Stimulated activated CD4-positive, alpha-beta T cell treated with anti-CD3 and anti-CD28 coated beads, Interleukin-1b, Interleukin-23, amount 100 ng/mL, for 48 hours (primary cell): ENCODE measurements at places on chromosomes 1 and 21.

- DNase-seq = no peak
Observed at GRCh38 chr1:101996825-101997465, at the start of gene OLFM3. OLFM3 (minus strand) TSS chr1:101996926.

DNA sequence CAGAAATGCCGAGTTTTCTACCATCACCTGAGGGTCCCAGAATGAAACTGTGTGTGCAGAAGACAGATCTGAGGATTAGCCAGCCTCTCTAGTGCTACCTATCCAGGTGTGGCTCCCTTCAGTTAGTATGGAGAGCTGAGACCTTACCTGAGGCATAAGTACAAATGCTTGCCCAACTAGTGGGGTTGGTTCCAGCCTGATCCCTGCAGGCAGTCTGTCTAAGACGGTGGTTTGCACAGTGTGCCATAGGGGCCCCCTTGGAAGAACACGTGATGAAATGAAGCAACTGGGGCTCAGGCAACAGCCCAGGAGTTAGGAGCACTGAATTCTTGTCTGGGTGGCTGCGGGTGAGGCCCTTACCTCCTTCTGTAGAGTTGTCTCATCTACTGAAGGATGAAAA, 15.6 kb downstream of the S100A7A start:
- DNase-seq = no peak

DNA sequence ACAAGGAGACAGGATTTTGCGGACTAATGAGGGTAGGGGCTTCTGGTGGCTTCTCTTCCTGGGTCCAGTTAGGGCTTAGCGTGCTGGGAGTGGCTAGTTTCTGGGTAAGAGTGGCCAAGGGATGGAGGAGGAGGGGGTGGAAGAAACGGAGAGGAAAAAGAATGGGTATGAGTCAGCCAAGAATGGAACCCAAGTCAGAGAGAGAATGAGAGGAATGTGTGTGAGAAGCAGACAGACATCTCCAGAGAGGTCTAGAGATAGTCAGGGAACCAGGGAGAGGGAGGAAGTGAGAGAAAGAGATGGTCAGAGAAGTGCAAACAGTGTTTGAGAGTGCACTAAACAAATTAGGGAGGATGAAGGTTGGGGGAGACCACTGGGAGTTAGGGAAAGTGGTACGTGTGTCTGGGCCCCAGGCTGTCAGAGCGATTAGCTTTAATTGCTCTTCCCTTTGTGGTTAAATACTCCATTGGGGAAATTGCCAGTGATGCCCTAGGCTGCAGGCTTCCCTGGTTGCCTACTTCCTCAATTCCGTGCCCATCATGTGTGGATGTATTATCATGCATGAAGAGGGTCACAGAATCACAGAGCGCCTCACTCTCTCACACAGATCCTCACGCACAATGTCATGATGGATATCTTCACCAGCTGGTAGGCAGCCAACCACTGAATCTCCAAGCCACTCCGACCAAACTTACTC, 1.4 kb downstream of the PEA15 start:
- DNase-seq = no peak

- DNase-seq = no peak
Observed at GRCh38 chr1:117732065-117732797, 126.4 kb downstream of the TENT5C start.

DNA sequence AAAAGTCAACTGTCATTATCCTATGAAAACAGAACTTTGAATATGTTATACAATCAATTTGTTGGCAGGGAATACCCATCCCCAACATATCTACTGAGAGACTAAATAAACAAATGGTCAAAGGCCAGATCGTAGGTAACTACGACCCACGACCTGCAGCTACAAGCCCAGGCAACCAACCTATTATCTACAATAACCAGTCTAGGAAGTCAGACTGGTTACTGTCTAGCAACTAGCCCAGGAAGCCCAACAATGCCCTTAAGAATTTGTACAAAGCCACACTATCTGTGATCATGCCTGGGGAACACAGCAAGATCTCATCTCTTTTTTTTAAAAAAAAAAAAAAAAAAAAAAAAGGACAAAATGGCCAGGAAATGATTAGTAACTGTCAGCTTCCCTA, 58.7 kb downstream of the SMYD3 start:
- DNase-seq = no peak

DNA sequence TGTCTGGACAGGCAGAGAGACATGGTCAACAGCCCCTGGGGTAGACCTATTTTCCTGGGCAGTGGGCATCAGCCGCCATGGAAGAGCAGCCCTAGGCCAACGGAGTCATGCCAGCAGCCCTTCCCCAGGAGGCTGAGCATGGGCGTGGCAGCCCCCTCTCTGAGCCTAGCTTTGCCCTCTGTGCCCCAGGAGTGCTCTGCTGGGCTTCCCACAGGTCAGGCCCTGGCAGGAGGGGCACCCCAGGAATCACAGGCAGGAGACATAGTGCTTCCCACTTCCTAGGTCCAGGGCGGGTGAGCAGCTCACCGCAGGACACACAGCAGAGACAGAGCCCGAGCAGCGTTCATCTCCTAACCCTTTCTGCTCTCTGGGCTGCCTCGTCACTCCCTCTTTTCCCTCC, 132.8 kb downstream of the GLIS1 start:
- no peak for DNase-seq

- DNase-seq = no peak
Observed at GRCh38 chr1:159868766-159869165, 6.3 kb upstream of the VSIG8 start.

DNA sequence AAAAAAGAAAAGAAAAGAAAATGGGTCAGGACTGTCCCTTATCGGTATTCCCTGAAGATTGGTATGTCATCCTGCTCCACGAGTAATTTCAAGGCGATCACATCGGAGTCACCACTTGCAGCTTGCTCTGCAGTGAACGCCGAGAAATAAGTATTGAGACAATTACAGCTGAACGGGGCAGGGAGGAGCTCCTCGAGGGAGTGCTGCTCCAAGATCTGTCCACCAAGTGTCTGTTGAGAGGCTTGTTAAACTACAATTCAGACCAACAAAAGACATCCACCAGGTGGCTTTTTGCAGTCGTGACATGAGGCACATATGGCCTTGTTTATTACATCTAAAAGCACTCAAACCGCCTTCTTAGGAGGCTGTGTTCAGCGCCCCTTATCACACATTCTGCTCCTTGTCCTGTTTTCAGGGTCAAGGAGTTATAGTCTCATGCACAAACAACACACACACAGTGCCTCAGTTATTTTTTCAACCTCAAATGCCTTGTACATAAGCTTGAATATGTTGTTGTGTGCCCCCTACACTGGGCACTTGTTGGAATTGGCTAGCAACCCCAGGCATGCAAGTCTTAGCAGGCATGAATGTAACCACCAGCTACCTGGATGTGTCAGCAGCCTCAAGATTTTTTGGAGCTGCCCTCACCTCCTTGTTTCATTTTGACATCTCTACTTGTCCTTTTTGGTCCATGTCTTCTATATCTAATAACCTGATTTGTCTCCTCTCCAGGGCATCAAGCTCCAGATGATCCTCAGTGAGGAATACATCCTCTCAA, 13.0 kb upstream of the CD48 start:
- DNase-seq = no peak

DNA sequence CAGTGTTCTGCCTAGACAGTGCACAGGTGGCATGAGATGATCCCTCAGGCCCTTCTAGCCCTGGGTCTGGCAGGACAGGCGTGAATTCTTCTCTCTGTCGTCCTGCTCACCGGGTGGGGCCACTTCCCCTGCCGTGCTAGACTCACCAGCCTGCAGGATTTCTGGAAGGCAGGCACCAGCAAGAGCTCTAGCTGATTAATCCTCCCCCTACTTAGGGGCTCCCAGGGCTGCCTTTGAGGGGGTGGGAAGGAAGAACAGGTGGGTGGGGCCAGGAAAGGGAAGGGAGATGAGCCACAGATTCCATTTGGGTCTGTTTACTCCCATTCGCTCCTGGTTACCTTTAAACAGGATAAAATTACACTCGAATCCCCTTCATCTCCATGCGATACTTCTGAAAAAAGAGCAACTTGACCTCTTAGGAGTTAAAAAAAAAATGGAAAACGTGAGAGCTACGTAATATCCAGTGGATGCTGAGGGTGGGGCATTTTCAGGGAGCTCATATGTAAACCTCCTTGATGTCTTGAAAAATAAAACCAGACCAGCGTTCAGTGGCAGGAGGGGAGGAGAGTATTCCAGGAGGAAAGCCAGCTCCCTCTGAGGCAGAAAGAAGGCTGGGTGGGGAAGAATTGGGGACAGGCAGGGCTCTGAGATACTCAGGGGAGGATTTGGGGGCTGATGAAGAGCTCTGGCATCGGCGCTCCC, 665.5 kb downstream of the PTPRU start:
- no peak for DNase-seq

- DNase-seq = no peak
Observed at GRCh38 chr1:241553886-241554592, 21.9 kb downstream of the KMO start.

DNA sequence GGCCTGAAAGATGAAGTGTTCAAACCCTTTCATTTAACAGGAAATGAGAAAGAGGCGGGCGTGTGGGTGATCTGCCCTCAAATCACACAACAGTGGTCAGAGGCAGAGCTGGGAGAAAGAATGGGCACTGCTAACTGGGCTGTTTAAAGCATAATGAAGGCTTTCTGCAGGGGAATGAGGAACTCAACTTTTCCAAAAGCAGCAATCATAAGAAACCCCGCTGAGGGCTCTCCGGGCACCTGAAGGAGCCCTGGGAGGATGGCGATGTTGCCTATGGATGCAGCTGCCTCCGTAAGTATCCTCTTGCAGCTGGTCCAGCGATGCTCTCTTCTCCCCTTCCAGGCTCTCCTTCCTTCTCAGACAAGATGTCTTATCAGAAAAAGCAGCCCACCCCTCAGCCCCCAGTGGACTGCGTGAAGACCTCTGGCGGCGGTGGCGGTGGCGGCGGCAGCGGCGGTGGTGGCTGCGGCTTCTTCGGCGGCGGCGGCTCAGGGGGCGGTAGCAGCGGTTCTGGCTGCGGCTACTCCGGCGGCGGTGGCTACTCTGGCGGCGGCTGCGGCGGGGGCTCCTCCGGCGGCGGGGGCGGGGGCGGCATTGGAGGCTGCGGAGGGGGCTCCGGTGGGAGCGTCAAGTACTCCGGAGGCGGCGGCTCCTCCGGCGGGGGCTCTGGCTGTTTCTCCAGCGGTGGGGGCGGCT, 1.2 kb downstream of the LORICRIN start:
- no peak for DNase-seq

- no peak for DNase-seq
Observed at GRCh38 chr1:27163093-27163492, 8.2 kb upstream of the SLC9A1 start.

DNA sequence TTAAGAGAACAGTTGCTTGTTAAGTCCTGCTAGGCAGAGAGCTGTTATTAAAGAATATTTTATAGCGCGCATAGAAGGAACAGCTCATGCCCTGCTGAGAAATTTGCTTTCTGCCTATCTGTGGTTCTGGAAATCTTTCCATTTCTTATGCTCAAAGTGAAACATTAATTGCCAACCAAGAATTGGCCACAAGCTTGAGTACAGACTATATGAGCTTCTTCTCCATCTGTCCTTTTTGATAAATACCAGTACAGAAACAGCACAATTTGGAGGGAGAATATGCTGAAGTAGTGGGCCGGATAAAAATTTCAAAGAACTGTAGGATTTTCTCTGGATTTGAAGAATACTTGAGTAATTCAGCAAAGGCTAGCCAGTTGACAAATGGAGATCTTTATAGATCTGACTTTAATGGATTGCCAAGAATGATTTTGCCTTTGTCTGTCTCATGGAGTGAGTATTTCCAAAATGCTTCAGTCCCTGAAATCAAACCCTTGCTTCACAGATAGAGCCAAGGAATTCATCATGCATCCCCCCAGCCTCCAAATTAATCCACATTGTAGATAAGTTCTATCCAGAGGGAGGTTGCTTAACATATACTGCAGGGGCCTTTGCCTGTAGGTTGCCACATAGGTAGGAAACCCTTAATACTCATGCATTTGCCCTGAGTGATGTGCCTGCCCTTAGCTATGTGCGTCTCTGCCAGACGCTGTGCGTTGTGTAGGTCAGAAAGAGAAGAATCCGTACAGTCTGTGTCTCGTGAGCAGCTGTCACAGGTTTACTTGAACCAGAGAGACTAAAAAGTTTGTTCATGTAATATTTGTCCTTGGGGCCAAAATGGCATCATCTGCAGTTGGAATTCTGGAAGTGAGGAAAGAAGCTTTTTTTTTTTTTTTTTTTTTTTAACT, 44.2 kb downstream of the SMYD2 start:
- no peak for DNase-seq

GRCh38 chr1:52192436-52192835, 50.5 kb downstream of the ZFYVE9 start:
- DNase-seq = no peak

DNA sequence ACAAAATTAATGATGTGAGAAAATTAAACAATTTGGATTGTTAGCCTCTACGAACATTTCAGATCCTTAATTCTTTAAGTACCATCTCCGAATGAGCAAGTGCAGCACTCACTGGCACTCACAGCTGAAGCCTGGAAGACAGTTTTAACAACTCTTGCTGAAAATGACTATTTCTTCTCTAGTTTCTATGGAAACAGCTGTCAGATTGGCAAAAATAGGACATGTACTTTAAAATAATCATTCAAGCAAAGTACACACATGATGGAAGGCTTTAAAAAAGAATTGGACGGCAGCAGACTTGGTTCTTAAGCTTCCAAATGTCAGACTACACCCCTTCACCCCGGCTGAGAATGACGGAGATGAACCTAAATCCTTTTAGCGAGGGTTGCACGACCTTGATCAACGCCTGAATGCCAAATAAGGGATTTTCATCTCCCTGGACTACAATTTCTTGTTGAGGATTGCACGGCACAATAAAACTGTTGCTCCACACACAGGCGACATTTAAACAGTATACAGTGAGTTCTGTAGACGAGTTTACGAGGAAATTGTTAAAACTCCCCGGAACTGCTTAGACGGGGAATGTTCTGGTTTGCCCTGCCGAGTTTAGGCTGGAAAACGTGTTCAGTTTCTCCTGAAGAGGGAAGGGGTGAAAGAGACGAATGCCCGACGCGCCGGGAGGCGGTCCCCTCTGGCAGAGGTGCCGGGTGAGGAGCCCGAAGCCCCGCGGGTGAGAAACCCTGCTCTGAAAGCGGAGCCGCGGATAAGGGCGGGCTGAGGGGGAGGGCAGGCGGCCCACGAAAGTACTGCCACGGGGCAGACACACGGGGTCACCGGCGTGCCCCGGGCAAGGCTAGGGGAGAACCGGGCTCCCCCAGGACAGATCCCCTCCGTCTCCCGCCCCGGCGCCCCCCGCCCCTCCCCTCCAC, 671 bp downstream of the OMA1 start:
- DNase-seq = peak; percentile 77

DNA sequence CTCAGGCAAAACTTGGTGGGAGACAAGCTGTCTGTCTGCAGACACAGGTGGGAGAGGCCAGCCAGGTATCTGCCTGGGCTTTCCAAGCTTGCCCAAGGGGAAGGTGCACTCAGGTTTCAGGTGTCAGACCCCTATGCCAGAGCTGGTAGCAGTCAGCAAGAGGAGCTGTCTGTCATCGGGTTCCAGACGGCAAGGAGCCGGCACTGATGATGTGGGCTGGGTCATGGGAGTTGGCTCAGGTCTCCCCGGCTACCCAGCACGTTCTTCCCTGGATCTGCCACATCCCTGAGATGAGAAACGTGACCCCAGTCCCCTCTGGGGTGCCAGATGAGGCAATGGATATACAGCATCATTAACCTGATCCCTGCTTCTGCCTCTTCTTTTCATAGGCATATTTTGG, 23.0 kb downstream of the TMCC2 start:
- no peak for DNase-seq
